ENCODE measurements at places on chromosomes 5 and 9.

DNA sequence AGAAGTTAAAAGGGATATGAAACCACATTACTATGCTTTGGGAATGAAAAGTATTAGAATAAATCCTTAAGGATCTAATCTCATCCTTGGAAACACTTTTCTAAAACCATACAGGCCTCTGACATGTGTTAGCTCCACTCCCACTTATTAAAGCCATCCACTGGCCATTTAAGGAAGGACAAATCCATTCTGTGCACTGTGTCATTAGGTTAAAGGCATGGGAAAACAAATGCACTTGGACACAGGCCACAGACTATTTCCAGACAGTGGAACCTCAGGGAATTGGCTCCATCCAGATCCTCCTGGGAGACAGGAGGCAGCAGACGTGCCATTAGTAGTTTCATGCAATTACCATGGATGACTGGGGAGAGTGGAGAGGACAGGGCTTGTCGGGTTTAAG is 454.9 kb downstream of the ENC1 start:
- DNase-seq = no peak

- no peak for DNase-seq
Measured at GRCh38 chr5:126757713-126758357, 19.1 kb upstream of the LMNB1 start.

- DNase-seq = no peak
Measured at GRCh38 chr9:80644044-80644443, 1045.3 kb downstream of the TLE1 start.

DNA sequence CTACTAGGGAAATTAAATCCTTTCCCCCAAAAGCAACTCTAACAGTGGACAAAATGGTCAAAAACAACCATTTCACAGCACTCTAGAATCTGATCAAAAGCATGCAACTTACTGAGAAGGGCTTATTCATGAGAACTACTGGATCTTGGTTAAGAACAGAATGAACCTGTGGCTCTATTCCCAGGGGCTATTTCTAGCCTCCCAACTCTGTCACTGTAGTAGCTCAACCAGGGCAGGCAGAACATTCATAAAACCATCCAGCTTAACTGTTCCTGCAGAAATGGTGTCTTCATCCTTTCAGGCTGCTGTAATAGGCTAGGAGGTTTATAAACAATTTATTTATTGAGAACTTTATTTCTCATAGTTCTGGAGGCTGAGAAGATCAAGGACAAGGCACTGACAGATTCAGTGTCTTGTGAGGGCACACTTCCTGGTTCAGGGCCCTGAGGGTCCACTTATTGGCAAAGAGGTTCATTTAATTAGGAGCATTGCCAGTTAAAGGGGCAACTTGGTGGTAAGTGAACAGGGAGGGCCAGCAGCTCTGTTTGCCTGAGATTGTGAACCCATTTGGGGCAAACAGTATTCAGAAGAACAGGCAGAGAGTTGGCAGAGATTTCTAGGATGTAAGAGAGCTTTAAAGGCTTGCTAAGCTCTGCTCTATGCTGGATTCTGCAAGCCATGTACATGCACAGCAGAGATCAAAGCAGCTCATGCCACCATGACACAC is 238.5 kb upstream of the FBXL7 start:
- no peak for DNase-seq

DNA sequence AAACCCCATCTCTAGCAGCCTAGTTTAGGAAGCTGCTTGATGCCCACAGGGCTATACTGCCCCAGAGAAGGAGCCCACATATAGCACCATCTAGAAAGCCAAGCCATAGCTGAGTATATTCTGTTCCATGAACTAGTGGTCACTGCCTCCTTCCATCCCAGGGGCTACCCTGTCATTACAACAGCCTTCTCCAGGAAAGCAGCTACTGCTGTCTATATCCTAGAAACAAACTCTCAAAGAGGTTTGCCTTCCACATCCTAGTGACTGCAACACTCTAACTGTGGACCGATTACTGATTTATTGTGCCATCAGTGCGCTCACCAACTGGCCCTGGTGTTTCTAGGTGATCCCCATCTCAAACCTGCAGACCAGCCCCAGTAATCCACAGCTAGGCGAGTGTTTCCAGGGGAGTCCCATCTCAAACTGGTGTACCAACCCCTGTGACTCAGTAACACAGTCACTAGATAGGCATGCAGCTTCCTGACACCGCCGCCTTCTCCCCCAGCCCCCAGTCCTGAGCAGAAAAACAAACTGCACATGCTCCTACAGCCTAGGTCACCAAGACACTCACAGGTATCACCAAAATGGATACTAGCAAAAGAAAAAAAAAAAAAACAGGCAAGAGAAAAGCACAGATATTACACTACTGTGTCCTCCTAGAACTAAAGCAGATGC is 14.8 kb downstream of the SPTLC1 start:
- no peak for DNase-seq

GRCh38 chr5:127919006-127919796 is 164.4 kb upstream of the SLC12A2 start:
- no peak for DNase-seq

- DNase-seq = no peak
Measured at GRCh38 chr5:105632043-105632442, 2038.7 kb downstream of the EFNA5 start.

GRCh38 chr5:75640826-75641225 is 29.6 kb downstream of the ANKDD1B start:
- DNase-seq = no peak

DNA sequence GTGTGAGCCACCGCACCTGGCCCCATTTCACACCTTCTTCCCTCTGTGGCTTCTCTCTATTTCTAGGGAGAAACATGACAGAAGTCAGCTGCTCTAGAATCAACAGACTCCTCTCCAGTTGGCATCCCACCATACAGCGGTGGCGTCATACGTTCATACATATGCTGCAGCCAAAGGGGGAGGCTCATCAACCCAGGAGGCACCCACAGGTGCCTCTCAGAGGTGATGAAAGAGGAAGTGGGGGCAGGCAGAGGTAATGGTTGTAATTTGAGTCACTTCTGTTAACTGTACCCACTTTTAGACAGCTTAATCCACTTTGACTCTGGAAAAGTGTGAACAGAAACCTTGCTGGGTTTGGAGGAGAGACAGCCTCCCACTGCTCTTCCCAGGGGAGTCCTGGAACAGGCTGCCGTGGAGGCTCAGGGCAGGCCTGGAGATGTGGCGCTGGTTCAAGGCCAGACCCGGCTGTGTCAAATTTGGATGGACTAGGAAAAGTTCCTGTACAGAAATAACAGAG is 47.3 kb upstream of the SUB1 start:
- DNase-seq = no peak

GRCh38 chr5:149656576-149657182 is 73.4 kb upstream of the PPARGC1B start:
- DNase-seq = no peak

GRCh38 chr5:52705720-52706119 is 82.0 kb upstream of the ITGA1 start:
- DNase-seq = no peak

DNA sequence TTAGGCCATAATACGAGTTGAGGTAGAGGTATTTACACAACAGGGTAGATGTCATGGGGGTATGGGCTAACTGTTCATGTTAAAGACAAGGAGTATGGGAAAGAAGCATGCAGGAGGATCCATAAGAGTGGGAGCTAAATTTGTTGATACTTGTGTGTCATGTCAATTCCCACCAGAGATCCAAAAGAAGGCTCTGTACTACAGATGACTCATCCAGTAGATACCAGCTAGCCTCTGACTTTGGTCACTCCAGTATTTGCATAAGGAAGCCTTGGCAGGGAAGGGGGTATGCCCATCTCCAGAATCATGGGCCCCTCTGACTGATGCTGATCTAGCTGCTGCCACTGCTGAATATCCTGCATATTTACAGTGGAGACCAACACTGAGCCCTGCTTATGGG is 743.7 kb upstream of the GRAMD2B start:
- DNase-seq = no peak

GRCh38 chr9:135601988-135602387 is 37.4 kb downstream of the GLT6D1 start:
- DNase-seq = no peak

DNA sequence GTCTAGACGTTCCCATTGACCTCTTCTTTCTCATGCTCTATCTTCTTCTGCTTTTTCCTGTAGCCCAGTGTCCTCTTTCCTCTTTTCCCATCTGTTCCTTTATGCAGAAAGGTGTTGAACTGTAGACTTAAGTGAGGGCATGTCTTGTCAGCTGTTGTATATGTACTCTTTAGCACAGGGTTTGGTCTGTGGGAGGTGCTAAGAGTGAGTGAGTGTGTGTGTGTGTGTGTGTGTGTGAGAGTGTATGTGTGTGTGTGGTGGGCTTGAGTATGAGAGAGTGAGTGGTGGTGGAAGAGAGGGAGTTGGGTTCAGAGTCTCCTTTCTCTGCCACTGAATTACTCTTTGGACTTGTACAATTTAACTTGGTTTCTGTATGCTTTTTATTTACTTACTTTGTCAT is 10.3 kb upstream of the ROPN1L start:
- DNase-seq = no peak

GRCh38 chr9:129580211-129580915 is 40.5 kb downstream of the C9orf50 start:
- no peak for DNase-seq

- DNase-seq = no peak
Measured at GRCh38 chr9:96605328-96605727, 14.3 kb downstream of the CDC14B start.

GRCh38 chr5:162256711-162257110 is 189.1 kb downstream of the GABRG2 start:
- DNase-seq = no peak

DNA sequence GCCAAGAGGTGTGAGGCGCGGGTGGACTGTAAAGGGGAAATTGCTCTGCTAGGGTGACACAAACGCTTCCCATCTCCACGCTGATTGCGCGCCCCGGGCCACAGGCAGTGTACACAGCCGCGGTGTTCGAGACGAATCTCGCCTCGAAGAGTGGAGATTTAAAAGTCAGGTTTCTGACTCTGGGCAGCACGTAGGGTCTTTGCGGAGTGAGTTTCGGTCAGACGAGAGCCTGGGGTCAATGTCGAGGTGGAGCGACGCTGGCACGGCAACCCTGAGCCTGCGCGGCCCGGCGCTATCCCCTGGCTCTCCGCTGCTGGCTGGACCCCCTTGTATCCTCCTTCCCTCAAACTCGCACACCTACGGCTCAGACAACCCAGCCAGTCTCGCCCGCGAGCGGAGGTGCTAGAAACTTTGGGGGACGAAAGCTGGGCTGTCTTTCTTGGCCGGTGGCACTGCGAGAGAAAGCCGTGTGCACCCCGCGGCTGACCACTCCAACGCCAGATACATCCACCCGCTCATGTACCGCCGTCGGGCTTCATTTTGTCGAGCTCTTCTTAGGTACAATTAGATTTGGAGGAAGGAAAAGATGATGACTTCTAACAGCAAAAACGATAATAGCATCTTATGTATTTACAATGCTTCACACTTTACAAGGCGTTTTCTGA is 5.4 kb upstream of the FOXB2 start:
- DNase-seq = no peak

- DNase-seq = no peak
Measured at GRCh38 chr5:139395844-139396640, 1.1 kb upstream of the PROB1 start.

GRCh38 chr9:7172154-7173115 is 414.7 kb downstream of the KDM4C start:
- DNase-seq = no peak

DNA sequence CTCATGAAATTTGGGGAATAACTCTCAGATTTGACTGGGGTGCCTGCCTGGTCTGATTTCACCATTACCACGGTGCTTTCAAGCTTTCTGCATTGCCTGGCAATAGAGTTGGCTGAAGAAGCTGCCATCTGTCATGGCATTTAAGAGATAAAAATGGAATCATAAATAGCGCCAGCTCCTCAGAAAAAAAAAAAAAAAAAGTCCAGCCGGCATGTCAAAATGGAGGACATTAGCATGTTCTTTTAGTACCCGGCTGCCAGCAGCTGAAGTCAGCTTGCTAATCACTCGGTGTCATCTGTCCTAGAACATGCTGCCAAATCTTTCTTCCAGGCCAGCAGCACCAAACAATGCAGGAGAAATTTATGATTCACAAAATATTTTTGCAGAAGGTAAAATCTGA is 57.7 kb upstream of the CER1 start:
- DNase-seq = no peak

DNA sequence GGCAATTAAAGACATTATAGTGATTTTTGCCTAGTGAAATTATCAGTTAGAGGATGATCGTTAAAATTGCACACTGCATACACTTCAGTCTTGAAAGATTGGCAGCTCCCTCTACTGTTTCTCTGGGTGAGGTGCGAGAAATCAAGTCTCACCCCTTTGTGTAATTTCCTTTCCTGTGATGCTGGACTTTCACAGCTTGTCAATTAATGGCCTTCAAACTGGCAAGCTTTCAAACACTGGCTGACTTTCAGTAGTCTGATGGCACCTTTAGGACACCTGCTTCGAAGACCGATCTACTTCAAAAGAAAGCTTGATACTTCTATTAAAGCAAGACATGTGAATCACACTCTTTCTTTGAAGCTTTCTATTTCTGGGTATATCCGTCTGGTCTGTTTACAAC is 706.7 kb upstream of the PTPRD start:
- DNase-seq = no peak

DNA sequence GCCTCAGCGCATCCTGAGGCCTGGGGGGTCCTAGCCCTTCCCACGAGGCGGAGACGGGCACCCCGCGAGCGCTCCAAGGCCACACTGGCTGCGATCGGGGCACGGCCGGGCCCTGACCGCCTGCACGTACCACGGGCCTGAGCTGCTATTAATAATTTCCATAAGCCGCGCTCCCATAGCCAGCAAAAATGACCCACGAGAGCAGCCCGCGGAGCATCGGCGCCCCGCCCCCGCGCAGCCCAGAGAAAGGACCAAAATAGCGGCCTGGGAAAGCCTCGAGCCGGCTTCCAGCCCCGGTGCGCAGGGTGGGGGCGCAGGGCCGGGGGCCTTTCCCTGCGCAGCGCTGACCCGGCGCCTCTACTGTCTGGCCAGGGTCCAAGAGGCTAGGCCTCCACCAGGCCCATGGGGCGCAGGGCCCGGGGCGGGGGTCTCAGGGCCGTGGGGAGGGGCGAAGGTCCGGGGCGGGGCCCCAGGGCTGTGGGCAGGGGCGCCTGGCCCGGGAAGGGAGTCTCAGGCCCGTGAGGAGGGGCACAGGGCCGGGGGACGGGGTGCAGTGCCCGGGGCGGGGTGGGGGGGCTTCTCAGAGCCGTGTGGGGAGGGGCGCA is 54.4 kb downstream of the EXD3 start:
- no peak for DNase-seq

DNA sequence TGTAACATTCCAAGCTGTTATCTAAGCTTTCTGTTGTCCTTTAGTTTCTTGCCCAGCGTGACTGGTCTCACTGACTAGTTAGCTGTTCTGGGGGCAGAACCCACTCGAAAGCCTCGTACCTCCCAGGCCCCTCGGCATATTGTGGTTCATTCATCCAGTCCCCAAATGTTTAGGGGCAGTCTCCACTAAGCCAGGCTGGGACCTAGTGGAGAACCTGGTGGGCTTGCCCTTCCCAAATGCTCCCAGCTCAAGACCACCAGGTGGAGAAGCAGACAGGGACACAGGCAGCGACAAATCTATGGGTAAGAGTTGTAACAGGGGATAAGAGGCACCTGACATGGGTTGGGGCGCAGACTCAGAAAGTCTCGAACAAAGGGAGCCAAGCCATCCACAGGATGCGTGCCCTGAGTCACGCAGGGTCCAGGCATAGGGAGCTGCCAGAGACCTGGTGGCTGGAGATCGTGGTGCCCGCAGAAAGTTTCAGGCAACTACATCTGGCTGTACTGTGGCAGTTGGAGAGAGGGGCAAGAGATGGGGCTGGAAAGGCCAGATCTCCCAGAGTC is 851 bp upstream of the EEIG1 start:
- DNase-seq = no peak

Measured in effector CD8-positive, alpha-beta T cell (primary cell).